T-helper 17 cell (primary cell): ENCODE measurements at places on chromosomes 6 and 20.

GRCh38 chr20:62346398-62347150, 20.5 kb downstream of the LAMA5 start:
- no peak for DNase-seq

GRCh38 chr6:548091-548490, 108.8 kb downstream of the HUS1B start:
- DNase-seq: no peak

GRCh38 chr6:73702444-73702843, 6.4 kb downstream of the CD109 start:
- no peak for DNase-seq

GRCh38 chr6:20838113-20838512, 303.9 kb downstream of the CDKAL1 start:
- DNase-seq: no peak

DNA sequence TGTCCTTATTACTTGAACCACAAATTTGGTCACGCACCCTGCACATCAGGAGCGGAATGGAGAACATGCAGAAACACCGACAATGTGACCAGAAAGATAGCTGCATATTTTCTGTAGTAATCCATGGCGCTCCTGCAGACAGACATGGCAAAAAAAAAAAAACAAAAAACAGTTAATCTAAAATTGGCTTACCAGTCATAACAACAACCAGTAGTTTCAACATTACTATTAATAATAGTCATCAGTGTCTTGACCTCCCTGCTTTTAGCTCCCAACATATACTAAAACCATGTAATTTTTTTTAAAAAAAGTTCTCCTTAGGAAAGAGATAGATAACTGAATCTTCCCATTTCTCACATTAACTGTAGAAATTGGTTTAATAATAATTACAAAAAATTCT, 6.8 kb downstream of the CGA start:
- no peak for DNase-seq

- no peak for DNase-seq
These were observed 78.4 kb upstream of the TMEM170B start for GRCh38 chr6:11459079-11459610.

- no peak for DNase-seq
These were observed 3.2 kb upstream of the EEF1A2 start for GRCh38 chr20:63501818-63502670.

DNA sequence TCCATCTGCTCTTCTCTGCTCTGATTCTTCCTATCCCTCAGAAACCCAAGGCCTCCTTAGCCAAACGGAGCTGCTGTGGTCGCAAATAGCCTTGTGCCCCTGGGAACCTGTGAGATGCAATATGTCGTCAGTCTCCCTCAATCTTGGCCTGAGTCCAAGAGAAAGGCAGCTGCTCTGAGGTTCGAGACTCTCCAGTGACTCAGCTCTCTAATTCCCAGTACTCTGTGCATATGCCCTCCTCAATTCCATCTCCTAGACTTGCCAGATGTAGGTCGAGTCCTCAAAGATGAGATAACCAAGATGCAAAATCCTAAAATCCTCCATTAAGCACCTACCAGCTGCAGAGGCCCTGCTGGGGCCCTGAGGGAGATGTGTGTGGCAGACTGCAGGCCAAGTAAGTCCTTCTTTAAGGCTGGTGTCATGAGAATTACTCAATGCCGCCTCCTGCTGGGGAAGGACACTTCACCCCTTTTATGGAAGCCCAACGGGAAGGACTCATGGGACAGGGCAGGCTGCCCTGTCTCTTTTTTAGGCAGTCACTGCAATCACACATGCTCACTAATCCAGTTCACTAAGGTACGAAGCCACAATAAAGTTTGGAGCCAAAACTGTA, 28.5 kb downstream of the C6orf15 start:
- DNase-seq: no peak

- no peak for DNase-seq
These were observed 9.5 kb upstream of the ADGRG6 start for GRCh38 chr6:142292166-142292924.

DNA sequence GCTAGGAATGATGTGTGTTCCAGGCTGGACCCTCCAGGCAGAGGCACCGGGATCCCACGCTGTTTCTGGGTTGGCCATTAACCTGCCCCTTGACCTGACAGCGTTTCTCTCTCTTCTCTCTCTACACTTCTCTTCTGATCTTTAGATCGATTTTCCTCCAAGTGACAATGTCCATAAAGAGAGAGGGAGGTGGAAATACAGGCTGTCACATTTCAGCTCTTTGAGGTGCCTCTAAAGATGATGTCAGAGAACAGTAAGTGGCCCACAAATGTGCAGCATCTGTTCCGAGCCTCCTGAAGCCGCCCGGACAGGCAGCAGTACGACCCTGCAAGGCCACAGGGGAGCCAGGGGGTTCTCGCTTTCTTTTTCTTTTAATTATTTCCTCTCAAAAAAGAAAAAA, 2.5 kb upstream of the SLCO4A1 start:
- DNase-seq: no peak

GRCh38 chr6:152078804-152079203, 271.3 kb downstream of the ESR1 start:
- DNase-seq: no peak

DNA sequence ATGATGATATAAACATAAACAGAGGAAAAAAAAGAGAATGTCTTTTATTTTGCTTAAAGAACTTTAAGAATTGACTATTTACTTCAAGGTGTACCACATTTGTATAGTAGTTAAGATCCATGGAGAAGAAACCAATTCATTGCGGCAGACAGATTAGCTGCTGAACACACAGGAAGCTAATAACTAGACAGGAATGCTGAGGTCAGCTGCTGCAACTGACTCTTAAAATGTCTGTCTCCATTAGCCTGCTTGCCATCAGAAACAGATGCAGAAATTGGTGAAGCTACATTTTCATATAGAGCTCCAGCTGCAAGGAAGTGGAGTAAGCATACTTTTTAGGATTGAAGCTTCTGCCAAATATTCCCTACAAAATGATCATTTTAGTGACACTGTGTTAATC, 939.5 kb downstream of the EPHA7 start:
- no peak for DNase-seq

DNA sequence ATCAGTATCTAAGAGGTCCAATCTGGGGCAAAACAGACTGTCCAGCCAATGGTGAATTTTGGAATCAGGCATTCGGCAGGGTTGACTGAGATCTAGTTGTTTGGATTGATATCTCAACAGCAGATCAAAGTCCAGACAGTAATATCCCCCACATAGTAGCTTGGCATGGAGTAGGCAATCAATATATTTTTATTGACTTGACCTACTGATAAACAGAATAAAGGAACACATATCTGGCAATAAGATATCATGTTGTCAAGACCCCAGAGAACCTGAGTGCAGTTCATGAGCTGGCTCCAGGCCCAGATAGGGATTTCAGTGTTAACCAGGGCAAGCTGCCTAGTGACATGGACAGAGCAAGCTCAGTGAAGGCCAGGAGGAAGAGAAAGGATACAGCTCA, 34.4 kb downstream of the TNFAIP3 start:
- no peak for DNase-seq

DNA sequence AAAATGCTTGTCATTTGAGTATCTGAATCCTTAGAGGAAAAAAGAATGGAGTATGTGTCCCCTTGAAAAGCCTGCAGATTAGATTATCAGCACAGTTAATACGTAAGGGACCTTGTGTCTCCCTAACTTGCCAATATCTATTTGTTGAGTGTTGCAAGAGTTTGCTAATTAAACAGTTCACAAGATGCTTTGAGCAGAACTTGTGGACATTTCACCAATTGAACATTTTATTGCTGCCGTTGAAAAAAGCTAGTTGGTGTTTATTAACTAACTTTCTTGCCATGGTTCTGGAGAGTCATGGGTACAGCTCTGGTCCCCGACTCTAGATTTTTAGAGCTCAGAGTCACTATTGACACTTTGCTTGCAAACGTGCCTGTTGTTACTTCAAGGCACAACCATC, 30.6 kb upstream of the PRDM1 start:
- no peak for DNase-seq

GRCh38 chr20:32441638-32442037, 83.5 kb downstream of the ASXL1 start:
- no peak for DNase-seq

DNA sequence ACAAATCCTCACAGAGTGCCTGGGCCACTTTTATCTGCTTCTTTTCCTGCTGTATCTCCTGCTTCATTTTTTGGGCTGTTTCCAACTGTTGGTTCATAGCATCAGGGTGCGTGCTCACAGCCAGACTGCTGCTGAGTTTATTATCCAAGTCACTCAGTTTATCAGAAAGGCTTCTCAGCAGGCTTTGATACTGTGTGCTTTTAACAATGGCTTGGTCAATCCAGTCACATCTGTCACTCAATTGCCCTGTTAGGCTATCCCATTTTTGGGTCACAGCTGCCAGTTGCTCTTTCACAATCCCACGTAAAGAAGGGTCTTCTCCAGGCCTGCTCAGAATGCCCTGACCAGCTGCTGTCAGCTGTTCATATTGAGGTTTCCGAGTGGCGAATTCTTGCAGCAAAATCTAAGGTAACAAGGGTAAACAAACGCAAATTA, 87.2 kb downstream of the DST start:
- no peak for DNase-seq

- no peak for DNase-seq
These were observed 516.7 kb downstream of the C6orf118 start for GRCh38 chr6:164792666-164793065.

- DNase-seq: no peak
These were observed 50.3 kb downstream of the MYH7B start for GRCh38 chr20:35006009-35006408.

- DNase-seq: no peak
These were observed 40.1 kb downstream of the SLC24A3 start for GRCh38 chr20:19252451-19253120.

DNA sequence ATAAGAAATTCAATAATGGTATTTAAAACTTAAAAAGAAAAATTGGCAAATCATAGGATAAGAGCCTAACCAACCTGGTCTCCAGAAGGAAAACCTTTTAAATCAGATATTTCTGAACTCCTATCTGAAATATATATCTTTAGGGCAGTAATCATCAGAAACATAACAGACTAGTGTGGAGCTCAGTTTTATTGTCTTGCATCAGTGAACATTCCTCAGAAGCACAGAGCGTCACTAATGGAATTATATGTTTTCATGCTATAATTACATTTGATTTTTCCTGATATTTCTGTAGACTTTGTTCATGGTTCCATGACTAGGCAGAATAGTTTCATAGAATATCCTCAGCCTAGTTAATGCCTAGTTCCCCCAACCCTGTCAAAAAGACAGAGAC, 262.2 kb downstream of the EYA4 start:
- no peak for DNase-seq

DNA sequence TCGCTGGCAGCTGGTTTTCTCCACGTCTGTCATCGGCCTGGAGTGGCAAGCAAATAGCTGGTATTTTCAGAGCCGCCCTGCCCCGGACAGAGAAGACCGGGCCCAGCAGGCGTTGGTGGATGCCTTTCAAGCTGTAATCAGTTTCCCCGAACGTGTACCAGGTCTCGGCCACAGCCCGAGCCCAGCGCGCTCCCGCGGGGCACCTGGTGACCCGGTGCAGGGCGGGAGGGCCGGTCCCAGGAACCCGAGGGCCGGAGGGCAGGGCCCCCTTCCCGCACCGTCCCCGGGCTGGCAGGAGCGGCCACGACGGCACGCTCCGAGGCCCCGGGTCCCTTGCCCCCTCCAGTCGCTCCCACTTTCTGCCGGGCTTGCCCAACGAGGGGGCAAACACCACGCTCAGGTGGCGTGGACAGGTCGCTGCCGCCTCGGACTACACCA, 348 bp upstream of the PYGB start:
- DNase-seq: no peak

DNA sequence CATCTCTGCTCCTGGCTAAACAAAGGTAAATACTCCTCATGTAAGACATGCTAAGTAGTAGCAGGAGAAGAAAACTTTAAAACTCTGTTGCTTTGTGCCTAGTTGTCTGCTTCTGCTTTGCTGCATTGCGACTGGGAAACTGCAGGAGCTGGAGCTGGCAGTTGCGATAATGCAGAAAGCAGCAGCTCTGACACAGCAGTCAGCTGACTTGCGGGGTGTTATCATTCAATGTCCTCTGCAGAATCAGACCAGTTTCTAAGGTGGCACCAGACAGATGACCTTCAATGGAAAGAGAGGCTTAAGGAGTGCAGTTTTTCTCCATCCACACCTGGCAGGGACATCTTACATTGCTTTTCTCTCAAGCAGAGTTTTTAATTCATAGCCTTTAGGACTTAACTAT, 69.9 kb upstream of the SOX4 start:
- DNase-seq: no peak

DNA sequence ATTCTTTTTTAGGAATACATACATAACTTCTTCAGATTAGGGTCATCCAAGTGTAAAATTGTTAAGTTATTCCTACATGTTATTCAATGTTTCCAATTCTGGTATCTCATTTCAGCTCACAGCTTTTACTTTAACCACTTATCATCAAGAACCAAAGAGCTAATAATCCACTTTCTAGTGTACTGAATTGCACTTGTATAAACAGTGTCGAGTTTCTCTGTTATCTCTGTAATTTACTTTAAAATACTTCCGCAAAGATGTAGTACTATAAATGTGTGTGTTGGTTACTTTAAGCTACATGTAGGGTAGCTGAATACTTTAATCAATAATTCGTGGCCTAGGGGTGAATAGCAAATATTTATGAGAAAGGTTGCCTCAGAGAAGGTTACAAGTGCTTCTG, 8.8 kb upstream of the GJA1 start:
- DNase-seq: no peak

DNA sequence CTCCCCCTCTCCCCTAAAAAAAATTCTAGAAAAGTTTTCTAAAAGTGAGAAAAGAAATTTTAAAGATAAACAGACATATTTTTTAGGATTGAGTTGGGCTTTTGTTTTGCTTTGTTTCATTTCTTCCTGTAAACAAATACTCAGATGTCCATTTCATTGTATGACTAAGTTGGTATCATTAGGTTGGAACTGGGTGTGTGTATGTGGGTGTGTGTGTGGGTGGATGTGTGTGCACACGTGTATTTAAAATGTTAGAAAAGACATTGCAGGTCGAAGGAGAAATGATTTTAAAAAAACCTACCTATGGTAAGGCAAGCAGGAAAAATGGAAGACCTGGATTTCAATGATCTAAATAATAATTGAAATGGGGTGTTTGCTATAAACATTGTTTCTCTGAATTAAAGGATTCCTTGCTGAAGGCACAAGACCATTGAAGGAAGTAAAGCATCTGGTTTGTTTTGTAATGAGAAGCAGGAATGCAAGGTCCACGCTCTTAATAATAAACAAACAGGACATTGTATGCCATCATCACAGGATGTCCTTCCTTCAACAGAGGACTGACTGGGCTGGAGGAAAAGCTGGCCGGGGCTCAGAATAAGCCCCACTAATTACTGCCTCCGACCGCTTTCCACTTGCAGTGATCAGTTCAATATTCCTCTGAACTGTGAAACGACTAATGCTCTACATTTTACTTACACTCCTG, 996 bp upstream of the PRDM1 start:
- no peak for DNase-seq

DNA sequence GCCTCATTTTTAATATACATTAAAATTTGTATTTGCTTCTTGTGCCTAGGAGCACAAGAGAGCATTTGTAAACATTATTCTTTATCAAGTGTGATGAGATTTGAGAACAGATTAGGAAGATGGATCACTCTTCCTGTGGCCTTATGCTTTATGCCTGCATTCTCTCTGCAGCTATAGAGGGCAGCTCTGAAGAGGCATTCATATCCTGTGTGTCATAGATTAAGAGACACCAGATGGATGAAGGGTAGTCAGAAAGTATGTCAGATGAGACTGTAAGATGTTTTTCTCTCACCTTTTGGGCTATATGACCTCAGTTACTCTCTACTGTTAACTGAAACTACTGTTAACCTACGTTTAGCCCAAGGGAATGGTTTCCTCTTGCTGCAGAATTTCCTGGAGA, 61.4 kb downstream of the DNAH8 start:
- no peak for DNase-seq

GRCh38 chr20:37925265-37926165, 22.6 kb downstream of the VSTM2L start:
- DNase-seq: no peak
